ENCODE measurements at places on chromosomes 4 and X. TPM values are rescaled to one million over a fixed set of nuclear protein-coding genes. Genes with fewer than 3 reads are reported as not detected.
A peak's percentile ranks its signal among the peaks of the same experiment; 100 is the strongest.

- H3K4me1 ChIP-seq: no peaks in the 10 kb centered on the region
- H3K27ac ChIP-seq: no peak overlapping the region
- no peaks in the 10 kb centered on the region for H3K36me3 ChIP-seq
- no peak for DNase-seq
- H3K4me3 ChIP-seq: no peak overlapping the region
- H3K27me3 ChIP-seq: no peaks in the 10 kb centered on the region
These were observed 490.7 kb upstream of the TENM3 start for GRCh38 chr4:181752516-181752915.

DNA sequence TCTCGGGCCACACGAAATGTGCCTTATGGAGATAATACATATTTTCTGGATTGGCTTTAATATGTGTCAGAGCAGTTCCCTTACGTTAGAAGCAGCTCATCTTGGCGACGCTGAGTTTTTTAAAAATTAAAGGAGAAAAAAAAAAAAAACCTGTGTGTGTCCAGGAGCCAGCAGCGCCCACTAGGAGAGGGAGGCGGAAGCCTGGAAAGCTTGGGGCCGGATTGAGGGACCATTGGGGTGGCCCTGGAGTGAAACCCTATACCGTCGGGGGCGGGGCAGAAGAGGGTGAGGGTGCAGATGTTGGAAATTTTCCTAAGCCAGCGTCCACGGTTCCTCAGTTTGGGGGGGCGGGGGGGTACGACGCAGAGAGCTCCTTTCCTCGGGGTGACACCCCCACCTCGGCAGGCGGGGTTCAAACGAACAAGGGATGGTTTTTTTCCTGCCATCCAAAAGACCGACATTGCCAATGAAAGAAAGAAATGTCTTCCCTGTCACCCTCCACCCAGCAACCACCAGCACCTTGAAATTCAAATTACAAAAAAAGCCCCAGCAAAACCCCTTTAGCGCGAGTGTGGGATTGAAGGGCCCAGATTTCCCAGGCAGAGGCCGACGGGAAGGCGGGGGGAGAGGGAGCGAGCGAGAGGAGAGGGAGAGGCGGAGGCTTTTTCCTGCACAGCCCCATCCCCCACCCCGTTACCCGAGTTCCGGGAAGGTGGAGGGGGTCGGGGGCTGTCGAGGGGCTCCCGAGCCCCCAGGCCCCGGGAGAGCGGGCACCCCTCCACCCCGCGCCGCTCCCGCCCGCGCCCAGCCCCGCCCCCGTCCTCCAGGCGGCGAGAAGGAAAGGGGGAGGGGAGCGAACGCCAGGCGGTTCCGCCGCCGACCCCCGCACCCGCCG lies 859 bp downstream of the SMARCA1 start:
- H3K27ac ChIP-seq: peak overlapping the region; percentile 94
- H3K36me3 ChIP-seq: no peaks in the 10 kb centered on the region
- H3K27me3 ChIP-seq: no peaks in the 10 kb centered on the region
- H3K4me3 ChIP-seq: peak overlapping the region; percentile 51
- peak; percentile 62 for DNase-seq
- H3K4me1 ChIP-seq: no peaks in the 10 kb centered on the region

DNA sequence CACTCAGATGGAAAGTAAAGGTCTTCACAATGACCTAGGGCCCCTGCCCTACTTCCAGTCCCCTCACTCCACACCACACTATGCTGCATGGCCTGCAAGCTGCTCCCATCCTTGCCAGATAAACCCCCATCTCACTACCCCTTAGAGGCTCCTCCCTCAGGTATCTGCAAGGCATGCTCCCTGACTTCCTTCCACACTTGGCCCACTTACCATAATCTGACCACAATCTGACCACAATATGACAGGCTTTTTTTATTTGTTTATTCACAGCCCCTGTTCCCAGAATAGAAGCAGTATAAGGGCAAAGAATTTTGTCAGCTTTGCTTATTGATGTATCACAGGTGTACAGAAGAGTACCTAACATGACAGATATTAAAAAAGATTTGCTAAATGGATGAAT lies 124.7 kb downstream of the CAMK2D start:
- no peaks in the 10 kb centered on the region for H3K27me3 ChIP-seq
- DNase-seq: no peak
- H3K27ac ChIP-seq: peak overlapping the region; percentile 91
- no peaks in the 10 kb centered on the region for H3K36me3 ChIP-seq
- H3K4me1 ChIP-seq: peaks cover 39% of the 10 kb centered on the region

DNA sequence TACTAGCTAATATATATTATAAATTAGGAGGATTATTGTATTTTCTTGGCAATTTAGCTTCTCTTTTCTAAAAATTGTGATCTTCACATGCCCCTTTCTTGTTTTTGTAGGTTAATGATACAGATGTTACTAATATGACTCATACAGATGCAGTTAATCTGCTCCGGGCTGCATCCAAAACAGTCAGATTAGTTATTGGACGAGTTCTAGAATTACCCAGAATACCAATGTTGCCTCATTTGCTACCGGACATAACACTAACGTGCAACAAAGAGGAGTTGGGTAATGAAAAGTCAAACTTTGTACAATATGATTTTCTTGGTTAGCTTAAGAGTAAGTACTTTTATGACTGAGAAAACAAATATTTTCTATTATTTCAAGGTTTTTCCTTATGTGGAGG lies 74.1 kb downstream of the SLC10A6 start:
- H3K27me3 ChIP-seq: no peaks in the 10 kb centered on the region
- no peak overlapping the region for H3K4me3 ChIP-seq
- H3K4me1 ChIP-seq: no peaks in the 10 kb centered on the region
- H3K27ac ChIP-seq: no peak overlapping the region
- DNase-seq: no peak

- no peaks in the 10 kb centered on the region for H3K27me3 ChIP-seq
- H3K4me3 ChIP-seq: no peak overlapping the region
- no peak overlapping the region for H3K27ac ChIP-seq
These were observed 659.1 kb downstream of the GRID2 start for GRCh38 chr4:92962831-92963230.

- no peaks in the 10 kb centered on the region for H3K27me3 ChIP-seq
- no peak overlapping the region for H3K4me3 ChIP-seq
- H3K27ac ChIP-seq: peak overlapping the region; percentile 81
- H3K36me3 ChIP-seq: no peaks in the 10 kb centered on the region
These were observed 8.1 kb downstream of the SH3BP2 start for GRCh38 chr4:2800691-2801596.

GRCh38 chr4:7252510-7253340 lies 60.4 kb downstream of the SORCS2 start:
- H3K27me3 ChIP-seq: no peaks in the 10 kb centered on the region
- peaks cover 11% of the 10 kb centered on the region for H3K4me1 ChIP-seq
- no peak overlapping the region for H3K27ac ChIP-seq
- H3K4me3 ChIP-seq: no peak overlapping the region

- no peaks in the 10 kb centered on the region for H3K4me1 ChIP-seq
- H3K4me3 ChIP-seq: no peak overlapping the region
- DNase-seq: no peak
- H3K36me3 ChIP-seq: no peaks in the 10 kb centered on the region
These were observed 978.6 kb downstream of the NLGN4X start for GRCh38 chrX:5250106-5250505.

- H3K4me3 ChIP-seq: no peak overlapping the region
- H3K36me3 ChIP-seq: no peaks in the 10 kb centered on the region
- H3K27ac ChIP-seq: no peak overlapping the region
- H3K4me1 ChIP-seq: no peaks in the 10 kb centered on the region
These were observed 66.1 kb upstream of the SOD3 start for GRCh38 chr4:24729119-24729730.

DNA sequence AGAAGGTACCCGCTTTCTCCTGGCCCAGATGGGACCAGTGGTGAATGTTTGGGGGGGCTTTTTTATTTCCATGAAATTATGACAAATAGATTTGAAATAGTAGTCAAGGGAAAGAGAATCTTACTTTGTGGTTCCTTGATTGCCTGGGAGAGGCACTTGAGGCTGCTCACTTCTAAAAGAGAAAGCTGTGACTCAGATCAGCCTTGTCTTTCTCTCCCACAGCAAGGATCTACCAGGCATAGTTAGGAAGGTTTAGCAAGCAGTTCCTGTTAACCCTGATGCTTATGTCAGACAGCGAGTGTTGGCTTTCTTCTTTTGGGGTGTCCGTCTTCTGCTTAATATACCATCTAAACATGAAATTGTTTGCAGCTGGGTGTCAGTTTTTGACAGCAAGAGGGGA lies 114.5 kb downstream of the TSPAN7 start:
- no peak overlapping the region for H3K4me3 ChIP-seq
- no peaks in the 10 kb centered on the region for H3K36me3 ChIP-seq
- no peak overlapping the region for H3K27ac ChIP-seq
- no peaks in the 10 kb centered on the region for H3K4me1 ChIP-seq

DNA sequence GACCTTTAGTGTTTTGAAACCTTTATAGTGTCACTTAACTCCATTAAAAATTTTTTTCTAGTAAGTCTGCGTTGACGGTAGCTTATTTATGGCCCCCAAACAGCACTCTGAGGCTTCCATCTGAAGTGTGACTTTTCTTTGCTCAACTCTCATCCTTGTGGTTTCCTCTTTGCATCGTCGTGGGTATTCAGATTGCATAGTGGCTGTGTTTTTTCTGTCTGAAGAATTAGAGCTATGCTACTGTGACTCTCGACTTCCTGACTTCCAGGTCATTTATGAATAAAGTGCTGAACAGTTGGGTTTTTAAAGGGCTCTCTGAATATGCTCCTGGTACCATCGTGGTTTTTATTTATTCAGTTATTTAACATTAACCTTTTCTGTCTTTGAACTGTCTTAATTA lies 44.9 kb downstream of the JADE1 start:
- H3K27me3 ChIP-seq: no peaks in the 10 kb centered on the region
- peaks cover 18% of the 10 kb centered on the region for H3K4me1 ChIP-seq
- H3K27ac ChIP-seq: no peak overlapping the region
- no peak for DNase-seq

- H3K4me3 ChIP-seq: no peak overlapping the region
- no peaks in the 10 kb centered on the region for H3K27me3 ChIP-seq
- H3K27ac ChIP-seq: no peak overlapping the region
These were observed 4.2 kb downstream of the MYOZ2 start for GRCh38 chr4:119139822-119140252.

DNA sequence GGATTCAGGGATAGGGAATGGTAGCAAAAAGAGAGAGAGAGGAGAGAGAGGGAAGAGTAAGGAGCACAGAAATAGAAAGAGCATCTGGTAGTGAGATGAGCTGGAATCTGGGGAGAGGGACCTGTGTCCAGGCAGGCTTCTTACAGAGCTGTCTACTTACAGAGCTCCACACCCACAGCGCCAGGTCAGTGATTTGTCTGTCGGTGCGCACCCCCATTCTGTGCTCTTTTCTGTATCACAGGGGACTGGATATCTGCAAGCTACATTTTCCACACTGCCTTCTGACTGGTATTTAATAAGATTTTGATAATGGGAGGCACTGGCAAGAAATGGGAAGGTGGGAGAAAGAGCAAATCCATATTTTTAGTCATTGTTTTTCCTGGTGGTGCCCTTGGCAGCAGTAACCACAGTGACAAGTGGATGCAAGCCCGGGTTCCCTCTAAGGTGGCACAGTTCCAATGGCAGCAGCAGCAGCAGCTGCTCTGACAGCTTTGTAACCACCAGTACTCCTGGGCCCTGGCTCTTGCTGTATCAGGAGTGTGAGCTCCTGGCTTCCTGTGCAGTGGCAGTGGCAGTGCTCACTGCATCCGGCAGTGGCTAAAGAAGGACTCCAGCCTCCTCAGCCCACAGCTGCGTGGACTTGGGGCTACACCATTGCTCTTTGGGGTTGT lies 300.5 kb downstream of the TRIML1 start:
- no peak overlapping the region for H3K4me3 ChIP-seq
- H3K36me3 ChIP-seq: no peaks in the 10 kb centered on the region
- no peaks in the 10 kb centered on the region for H3K4me1 ChIP-seq
- DNase-seq: no peak
- H3K27me3 ChIP-seq: no peaks in the 10 kb centered on the region

DNA sequence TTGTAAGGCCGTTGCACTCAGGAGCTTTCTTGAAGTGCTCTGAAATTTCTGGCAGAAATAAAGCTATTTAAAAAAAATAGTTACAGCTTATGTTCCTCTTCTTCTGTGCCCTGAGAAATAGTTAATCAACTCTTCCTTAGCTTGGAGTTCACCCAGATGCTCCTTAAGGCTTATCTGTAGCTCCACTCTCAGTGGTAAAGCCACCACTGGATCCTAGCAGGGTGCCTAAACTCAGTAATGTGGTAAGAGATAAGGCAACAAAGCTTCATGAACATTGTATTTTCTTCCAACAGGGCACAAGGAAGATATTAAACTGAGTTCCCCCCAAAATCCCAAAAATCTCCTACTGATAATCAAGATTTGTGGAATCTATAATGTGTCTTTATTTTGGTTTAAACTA lies 299.5 kb downstream of the MAPK10 start:
- no peak overlapping the region for H3K27ac ChIP-seq
- no peak overlapping the region for H3K4me3 ChIP-seq
- DNase-seq: no peak
- no peaks in the 10 kb centered on the region for H3K4me1 ChIP-seq

DNA sequence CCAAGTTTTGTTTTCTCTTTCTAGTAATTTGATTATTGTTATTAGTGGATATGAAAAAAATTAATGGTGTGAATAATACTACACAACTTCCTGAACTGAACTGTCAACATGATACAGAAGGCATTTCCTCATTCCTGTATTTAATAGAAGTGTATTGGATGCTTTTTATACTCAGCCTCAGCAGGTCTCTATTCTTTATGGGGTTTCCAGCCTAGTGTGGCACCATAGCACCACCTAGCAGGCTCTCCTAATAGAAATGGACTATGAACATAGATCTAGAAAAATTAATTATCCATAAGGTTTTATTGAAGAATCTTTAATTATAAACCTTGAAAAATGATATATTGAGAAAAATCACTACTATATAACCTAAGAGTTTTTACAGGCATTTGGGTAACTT lies 52.4 kb downstream of the GLRB start:
- no peak overlapping the region for H3K27ac ChIP-seq
- no peak overlapping the region for H3K4me3 ChIP-seq

DNA sequence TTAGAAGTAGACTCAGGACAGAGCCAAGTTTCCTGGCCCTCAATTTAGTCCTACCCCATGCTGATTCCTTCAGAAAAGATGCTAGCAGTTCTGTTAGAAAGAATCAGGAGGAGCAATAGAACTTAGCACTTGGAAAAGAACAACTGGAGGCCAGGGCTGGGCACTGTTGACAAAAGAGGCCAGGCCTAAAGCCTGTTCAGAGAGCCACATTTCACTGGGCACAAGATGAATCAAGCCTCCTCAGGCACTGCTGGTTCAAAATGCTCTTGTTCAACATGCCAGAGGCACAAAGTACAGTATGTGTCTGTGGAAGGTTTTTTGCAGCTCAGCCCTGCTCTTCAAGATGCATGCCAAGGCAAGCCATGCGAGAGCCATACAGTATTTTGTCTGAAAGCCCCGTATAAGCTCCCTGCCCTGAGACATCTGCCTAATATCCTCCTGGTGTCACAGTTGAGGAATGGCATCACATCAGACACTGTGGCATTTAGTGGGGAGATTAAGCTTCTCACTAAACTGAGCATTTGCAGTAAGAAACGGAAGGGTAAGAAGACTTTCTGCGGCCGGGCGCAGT lies 53.7 kb downstream of the RASL11B start:
- no peak for DNase-seq
- H3K36me3 ChIP-seq: no peaks in the 10 kb centered on the region
- no peaks in the 10 kb centered on the region for H3K4me1 ChIP-seq
- no peak overlapping the region for H3K27ac ChIP-seq
- no peak overlapping the region for H3K4me3 ChIP-seq

GRCh38 chr4:37645736-37646135 lies 40.4 kb downstream of the RELL1 start:
- peaks cover 12% of the 10 kb centered on the region for H3K36me3 ChIP-seq
- H3K27me3 ChIP-seq: no peaks in the 10 kb centered on the region
- DNase-seq: peak; percentile 36

MAGEA2B gene
- total RNA-seq: not detected

GPR50 gene
- not detected for total RNA-seq

MAGEA11 gene
- not detected for total RNA-seq

CAPN6 gene
- not detected for total RNA-seq

FAM3A gene
- total RNA-seq: 67.7 TPM

TREX2 gene
- 8.9 TPM for total RNA-seq

CFI gene
- 58.5 TPM for total RNA-seq

SPACA5 gene
- total RNA-seq: not detected

IL13RA1 gene
- total RNA-seq: 40.0 TPM

AMBN gene
- not detected for total RNA-seq

VCX2 gene
- total RNA-seq: not detected
